ENCODE measurements at places on chromosomes 2 and 18.

DNA sequence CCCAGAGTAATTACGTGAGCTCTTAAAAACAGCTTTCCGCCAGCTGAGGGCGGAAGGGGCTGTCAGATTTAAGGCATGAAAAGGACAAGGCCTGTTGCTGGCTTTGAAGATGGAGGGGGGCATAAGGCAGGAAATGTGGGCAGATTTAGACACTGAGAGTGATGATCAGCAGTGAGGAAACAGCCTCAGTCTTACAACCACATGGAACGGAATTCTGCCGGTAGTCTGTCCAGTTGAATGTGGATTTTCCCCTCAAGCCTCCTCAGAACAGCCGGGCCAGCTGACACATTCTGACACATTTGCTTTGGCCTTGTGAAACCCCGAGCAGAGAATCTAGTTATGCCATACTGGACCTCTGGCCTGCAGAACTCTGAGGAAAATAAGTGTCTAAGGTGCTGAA lies 16.6 kb downstream of the POLE4 start:
- DNase-seq = no peak

DNA sequence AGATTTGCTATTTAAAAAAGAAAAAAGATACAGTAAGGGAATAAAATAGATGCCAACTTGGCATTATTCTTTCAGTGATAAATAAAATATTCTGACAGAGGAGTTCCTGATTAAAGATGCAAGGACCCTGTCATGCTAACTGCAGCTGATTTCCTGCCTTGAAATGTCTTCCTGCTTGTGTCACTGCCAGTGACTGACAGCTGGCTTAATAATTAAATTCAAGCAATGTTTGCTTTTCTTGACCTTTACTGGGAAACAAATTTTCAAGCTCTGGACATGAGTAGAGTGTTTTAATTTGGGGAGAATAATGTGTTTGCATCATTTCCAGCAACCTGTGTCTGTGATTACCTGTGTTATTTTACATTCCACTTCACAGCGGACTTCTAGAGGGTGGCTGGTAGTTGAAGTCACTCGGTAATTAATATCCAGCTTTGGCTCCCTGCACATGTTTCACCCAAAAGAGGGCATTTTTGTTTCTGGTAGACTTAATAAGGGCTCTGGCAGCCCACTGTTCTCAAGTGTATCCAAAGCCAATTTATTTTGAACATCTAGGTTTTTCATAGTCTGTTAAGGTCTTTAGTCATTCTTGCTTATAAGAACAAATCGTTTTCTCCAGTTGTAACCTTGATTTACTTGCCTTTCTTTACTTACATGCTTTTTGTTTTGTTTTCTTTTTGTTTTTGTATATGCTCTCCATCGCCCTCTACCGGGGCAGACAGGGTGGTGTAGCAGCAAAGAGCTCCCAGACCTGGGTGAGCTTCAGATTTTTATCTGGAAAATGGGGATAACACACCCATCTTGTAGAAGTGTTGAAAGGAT lies 48.5 kb upstream of the PROKR1 start:
- DNase-seq = no peak

- no peak for DNase-seq
These were observed 15.8 kb downstream of the M1AP start for GRCh38 chr2:74632209-74632938.

GRCh38 chr2:141522048-141522447 lies 608.8 kb downstream of the LRP1B start:
- no peak for DNase-seq

DNA sequence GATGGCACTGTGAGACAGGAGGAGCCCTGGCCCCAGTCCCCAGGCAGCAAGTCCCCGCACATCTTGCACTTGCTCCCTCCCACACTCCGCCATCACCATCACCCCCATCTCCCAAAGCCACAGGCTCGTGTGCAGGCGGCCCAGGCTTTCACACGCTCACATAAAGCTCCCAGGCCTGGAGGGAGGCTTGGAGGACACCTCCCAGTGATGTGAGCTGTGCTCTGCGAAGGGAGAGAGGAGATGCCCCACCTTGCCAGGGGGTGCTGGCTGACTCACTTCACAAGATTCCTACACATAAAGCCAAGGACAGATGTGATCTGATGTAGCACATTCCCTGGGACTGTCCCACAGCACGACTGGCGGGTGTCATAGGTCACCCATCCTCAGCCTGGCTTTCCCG lies 28.9 kb downstream of the CELF4 start:
- DNase-seq = no peak

DNA sequence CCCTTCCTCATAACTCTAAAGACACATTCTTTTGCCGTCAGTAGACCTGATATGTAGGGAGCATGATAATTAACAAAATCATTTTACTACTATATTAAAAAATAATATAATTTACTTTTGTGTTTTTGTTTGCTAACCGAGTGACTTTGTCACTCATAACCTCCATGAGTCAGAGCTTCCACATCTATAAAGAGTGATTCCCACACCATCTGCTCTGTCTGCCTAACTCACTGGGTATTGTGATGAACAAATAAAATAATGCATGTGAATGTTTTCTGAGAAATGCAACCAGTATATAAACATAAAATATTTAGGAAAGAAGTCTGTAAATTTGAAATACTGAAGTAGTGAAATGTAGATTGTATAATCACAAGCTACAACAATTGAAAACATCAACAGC lies 123.4 kb upstream of the DSEL start:
- no peak for DNase-seq

- no peak for DNase-seq
These were observed 1.5 kb upstream of the PTPN2 start for GRCh38 chr18:12885500-12885899.

All from stimulated activated CD8-positive, alpha-beta memory T cell treated with anti-CD3 and anti-CD28 coated beads, Interleukin-7, amount 100 ng/mL, for 1 hour (primary cell).